H9 (cell line): ENCODE measurements at places on chromosomes 13 and 19. TPM values are rescaled to one million over a fixed set of nuclear protein-coding genes. Genes with fewer than 3 reads are reported as not detected.

NCR1 gene
- 1.4 and 2.0 TPM in 2 replicates for total RNA-seq

DNA sequence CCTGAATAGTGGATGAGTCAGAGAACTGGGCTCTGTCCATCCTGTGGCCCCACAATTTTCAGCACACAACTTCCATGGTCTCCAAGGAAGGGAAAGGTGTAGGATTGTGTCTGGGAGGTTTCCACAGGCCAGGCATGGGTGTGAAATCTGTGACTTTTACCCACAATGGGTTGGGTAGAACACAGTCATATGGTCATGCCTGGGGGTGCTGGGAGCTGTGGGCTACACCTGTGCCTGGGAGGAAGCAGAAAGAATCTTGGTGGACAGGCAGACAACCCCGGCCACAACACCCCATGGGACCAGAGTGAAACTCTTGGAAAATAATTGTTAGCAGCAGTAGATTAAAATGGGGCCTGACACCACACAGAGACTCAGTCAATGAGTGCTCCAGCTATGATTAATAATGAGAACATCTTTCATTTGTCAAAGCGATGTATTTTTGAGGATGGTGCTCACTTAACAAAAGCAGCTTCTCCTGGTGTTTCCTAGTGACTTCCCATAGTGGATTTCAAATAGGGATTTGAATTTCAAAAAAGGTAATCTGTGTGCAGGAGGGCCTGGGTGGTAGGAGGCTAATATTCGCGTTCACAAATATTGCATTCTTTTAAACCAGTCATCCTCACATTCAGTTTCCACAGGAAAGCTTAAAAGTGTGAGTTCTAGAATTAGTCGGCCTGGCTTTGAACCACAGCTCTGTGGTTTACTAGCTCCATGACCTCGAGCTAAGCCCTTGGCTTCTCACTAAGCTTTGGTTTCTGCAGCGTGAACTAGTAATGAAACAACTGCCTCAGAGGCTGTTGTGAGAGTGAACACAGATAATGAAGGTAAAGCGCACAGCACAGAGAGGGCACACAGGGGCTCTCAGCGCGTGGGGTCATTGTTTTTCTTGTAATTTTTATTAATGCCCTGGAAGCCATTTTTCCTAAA lies 89.3 kb upstream of the UQCRFS1 start:
- DNase-seq, result no peak

- DNase-seq, result no peak
Observed at GRCh38 chr13:47000165-47000564, 103.3 kb upstream of the HTR2A start.

GRCh38 chr19:45262570-45262969 lies 11.5 kb downstream of the MARK4 start:
- no peak for DNase-seq

DNA sequence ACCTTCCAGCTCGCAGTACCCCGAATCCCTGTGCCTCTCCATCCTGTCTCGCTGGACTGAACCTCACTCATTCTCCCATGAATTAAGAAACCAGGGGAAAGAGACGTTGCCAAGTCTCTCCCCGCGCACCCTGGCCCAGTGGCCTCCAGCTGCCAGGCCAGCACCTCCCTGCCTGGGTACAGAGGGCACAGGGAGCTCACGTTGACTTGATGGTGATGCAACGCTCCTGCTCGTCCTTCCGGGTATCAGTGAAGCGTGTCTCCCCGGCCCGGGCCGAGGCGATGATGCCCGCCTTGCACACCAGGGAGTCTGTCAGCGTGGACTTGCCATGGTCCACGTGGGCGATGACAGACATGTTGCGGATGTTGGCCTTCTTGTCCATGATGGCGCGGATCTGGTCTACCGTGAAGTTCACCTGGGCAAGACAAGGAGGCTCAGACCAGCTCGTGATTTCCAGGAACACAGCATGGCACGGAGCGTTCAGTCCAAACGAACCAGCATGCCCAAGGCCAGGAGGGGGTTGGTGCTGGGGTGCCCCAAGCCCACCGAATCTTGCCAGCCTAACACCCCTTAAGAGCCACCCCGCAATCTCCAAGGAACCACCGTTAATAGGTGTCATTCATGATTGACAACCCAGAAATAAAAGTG lies 1.2 kb downstream of the EEF2 start:
- DNase-seq, result peak; percentile 29

- DNase-seq, result peak; percentile 77
Observed at GRCh38 chr19:4524808-4525562, 6.7 kb upstream of the PLIN4 start.

RNF225 gene
- total RNA-seq, result 2.0 and 2.1 TPM in 2 replicates

PSPN gene
- total RNA-seq, result 2.1 and 2.4 TPM in 2 replicates

DNA sequence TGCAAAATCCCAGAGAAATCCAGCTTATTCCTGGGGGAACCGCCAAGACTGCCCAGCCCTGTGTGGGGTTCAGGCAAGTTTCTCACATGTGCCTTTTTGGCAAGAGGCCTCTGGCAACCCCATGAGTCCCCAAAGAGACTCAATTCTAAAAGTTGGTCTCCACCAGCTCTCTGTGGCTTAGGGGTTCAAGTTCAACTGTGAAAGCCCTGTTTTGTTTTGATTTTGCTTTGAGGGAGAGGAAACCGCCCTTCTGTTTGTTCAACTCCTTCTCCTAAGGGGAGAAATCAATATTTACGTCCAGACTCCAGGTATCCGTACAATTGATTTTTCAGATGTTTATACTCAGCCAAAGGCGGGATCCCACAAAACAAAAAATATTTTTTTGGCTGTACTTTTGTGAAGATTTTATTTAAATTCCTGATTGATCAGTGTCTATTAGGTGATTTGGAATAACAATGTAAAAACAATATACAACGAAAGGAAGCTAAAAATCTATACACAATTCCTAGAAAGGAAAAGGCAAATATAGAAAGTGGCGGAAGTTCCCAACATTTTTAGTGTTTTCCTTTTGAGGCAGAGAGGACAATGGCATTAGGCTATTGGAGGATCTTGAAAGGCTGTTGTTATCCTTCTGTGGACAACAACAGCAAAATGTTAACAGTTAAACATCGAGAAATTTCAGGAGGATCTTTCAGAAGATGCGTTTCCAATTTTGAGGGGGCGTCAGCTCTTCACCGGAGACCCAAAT lies 583 bp upstream of the LDLR start:
- no peak for DNase-seq

ONECUT3 gene
- 0.04 and 0.07 TPM in 2 replicates for total RNA-seq

- DNase-seq, result no peak
Observed at GRCh38 chr13:97726664-97727280, 226.7 kb upstream of the IPO5 start.

GRCh38 chr13:84641491-84641890 lies 759.2 kb upstream of the SLITRK1 start:
- DNase-seq, result no peak

- DNase-seq, result peak; percentile 21
Observed at GRCh38 chr19:2421581-2422306, 5.6 kb downstream of the TIMM13 start.
